ENCODE measurements at places on chromosomes 5 and 9.

DNA sequence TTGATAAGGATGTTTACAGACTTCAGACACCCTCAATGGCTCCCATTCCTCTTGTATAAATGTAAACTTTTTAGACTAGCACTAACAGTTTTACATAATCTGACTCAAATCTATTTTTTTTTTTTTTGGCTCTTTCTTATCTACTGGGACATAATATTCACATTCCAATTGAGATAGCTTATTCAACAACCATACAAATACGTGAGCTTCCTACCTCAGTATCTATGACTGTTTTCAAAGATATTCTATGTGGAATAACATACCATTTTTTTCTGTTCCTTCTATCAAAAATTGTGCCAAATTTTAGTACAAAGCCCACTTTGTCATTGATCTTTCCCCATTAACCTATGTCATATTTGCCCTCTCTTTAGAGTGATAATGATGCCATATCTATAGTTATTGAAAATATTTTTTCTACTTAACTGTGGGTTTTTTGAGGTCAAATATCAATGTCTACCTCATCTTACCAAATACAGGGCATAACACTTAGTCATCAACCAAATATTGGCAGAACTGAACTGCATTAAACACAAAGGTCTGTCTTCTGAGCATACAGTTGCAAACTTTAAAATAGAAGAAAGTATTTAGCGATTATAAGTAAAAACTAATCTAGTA lies 482.6 kb downstream of the PTPRD start:
- DNase-seq: no peak

GRCh38 chr9:74056023-74056422 lies 441.1 kb upstream of the RORB start:
- no peak for DNase-seq

DNA sequence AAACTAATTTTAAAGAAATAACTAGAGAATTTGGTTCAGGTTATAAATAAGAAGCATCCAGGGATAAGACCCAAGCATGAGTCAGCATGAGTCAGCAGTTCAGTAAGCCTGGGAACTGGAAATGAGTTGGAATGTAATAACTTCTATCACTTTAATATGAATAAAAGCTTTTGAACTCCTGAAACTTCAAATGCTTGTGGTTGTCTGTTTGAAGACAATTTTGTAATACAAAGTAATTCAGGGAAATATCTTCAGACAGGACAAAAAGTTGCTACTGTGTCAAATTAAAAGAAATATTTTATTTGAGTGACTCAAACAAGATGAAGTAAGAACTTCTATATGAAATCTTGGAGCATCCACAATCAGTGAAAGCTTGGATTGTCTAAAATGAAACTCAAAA lies 331.2 kb upstream of the DAB2 start:
- peak; percentile 98 for DNase-seq

DNA sequence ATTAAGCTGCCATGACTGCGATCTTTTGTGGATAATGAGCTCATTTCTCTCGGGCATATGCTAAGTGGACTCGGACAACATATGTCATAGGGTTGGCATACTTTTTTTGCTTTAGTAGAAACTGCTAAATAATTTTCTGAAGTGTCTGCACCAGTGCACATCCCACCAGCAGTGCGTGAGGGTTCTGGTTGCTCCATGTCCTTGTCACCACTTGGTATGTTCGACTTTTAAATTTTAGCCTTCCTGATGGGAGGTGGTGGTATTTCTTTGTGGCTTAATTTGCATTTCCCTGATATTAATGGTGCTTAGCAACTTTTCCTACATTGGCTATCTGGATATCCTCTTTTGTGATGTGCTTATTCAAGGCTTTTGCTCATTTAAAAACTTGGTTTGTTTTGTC lies 57.8 kb upstream of the NRARP start:
- no peak for DNase-seq

DNA sequence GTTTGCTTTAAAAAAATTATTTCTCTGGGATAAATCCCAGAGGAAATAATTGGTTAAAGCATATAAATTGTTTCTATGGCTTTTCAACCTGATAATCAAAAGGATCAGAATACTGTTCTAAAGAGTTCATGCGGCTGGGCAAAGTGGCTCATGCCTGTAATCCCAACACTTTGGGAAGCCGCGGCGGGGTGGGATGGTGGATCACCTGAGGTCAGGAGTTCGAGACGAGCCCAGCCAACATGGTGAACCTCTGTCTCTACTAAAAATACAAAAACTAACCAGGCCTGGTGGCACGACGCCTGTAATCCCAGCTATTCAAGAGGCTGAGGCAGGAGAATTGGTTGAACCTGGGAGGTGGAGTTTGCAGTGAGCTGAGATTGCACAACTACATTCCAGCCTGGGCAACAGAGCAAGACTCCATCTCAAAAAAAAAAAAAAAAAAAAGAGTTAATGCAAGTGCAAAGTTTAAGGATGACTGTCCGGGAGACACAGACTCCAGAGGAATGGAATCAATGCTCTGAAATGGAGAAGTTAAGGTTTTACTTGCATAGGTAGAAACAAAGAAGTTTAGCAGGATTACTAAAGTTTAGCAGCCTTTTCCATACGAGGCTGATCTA lies 16.6 kb upstream of the GRHPR start:
- no peak for DNase-seq

- no peak for DNase-seq
Measured at GRCh38 chr9:123550797-123551196, 194.8 kb downstream of the CRB2 start.

- no peak for DNase-seq
Measured at GRCh38 chr5:79168031-79168430, 56.4 kb downstream of the BHMT start.

DNA sequence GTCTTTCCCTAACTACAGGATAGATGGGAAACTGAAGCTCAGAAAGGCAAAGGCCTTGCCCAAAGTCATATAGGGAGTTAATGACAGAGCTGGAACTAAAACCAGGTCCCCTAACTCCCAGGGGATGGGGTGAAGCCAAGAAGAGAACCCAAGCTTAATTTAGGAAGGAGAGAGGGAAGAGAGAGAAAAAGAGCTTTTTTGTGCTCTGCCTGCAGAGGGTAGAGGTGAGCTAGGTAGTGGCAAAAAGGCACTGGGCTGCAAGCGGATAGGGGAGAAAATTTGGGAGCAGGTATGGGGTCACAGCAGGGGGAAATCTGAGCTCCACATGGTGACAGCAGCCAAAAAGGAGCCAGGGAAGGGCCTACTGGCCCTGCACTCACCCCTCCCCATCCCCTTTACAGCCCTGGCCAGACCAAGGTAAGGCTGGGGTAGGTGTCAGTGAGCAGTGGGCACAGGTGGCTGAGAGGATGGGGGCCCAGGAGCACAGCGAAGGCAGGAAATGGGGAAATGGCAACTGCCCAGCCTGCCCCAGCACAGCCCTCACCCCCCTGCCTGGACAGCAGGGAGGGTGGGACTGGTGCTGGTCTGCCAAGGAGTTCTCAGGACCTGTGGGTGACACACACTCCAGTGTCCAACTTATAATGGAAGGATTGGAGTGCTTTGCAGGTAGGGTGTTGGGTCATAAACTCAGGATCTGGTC lies 3.3 kb downstream of the ENHO start:
- DNase-seq: no peak

DNA sequence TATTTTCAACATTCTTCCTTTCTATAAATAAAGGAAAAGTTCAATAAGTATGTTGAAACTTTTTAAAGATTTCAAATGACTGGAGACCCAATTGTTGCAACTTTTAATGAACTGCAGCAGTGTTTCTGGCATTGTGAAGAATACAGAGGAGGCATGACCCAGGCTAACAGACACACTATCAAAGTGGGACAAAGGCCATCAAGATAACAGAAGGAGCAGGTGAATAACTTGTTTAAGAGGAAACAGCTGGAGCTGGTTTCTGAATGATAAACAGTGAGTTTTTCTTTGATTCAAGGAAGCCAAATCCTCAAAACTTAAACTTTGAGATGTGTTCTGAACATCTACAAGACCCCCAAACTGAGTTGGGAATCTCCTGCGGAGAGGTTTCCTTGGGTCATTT lies 734.6 kb downstream of the TLR4 start:
- DNase-seq: no peak

DNA sequence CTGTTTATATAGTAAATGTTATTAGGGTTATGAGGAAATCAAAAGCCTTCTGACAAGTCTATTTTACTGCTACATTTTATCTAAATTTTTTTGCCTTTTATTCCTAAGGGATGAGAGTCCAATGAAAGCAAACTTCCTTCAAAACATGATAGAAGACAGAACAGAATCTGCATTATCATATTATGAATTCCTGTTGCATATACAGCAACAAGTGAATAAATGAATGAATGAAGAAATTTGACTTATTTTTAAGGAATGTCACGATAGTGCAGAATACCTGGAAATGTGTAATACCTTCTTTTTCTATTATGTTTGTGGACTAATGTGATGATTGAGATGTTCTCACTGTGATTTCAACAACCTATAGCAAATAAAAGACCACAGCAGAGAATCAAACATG lies 13.5 kb upstream of the CAMLG start:
- DNase-seq: no peak

DNA sequence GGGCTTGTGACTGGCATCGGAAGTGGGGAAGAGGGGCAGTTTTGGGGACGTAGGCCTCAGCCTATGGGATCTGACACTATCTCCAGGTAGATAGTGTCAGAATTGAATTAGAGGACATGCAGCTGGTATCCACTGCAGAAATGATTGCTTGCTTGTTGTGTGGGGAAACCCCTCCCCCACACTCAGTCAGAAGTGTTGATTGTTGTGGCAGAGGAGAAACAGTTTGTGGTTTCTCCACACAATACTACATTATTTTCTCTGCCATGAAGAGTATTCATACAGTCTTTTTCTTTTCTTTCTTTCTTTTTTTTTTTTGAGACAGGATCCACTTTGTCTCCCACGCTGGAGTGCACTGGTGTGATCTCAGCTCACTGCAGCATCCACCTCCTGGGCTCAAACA lies 113.9 kb downstream of the ARRDC3 start:
- DNase-seq: no peak

GRCh38 chr5:133698646-133699526 lies 86.5 kb upstream of the FSTL4 start:
- no peak for DNase-seq

DNA sequence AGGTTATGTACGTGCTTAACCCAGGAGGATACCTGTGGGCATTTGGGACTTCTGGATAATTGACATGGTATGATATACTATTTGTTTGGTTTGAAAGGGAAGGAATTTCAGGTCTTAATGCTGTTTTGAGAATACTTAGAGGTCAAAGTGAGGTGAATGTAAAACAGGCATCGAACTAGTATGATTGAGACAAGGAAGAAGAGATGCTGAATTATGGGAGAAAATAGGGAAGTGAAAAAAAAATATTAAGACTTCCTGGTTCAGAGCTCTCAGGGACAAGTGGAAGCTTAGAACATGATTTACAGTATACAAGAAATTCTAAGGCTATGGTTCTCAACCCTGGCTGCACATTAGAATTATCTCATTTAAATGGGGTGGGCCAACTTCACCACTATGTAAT lies 115.3 kb downstream of the CD180 start:
- DNase-seq: no peak

GRCh38 chr5:100186181-100186580 lies 349.0 kb upstream of the FAM174A start:
- DNase-seq: no peak

- no peak for DNase-seq
Measured at GRCh38 chr5:54702470-54702869, 184.9 kb downstream of the SNX18 start.

DNA sequence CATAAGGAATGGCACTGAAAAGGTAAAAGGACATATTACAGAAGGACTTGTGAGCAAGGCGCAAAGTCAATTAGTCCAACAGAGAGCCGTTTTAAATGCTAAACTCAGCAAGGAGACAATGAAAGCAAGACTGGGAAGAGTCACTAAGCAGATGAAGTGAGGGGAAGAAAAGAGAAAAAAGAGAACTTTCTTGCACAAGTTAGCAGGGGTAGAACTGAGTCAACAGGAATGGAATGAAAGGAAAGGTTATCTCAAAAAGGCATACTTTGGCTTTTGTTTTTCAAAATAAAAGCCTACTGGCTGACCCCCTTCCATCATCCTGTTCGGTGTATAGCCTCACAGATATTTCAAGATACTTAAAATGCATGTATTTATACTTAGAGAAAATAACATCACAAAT lies 75.0 kb downstream of the NR6A1 start:
- peak; percentile 65 for DNase-seq

GRCh38 chr9:14296495-14297113 lies 17.3 kb downstream of the NFIB start:
- DNase-seq: no peak

DNA sequence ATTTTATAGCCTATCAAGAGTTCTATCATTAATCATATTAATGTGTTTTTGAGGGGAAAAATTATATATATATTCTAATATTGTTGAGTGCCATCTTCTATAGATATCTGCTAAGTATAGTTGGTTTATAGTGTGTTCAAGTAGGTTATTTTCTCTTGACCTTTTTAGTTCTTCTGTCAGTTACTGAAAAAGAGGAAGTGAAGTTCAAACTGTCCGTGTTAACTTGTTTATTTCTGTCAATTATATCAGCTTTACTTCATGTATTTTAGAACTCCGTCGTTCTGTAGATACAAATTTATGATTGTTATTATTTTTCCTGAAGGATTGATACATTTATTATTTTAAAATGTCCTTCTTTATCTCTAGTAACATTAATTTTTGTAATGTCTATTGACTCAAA lies 1209.1 kb downstream of the CDH12 start:
- no peak for DNase-seq

DNA sequence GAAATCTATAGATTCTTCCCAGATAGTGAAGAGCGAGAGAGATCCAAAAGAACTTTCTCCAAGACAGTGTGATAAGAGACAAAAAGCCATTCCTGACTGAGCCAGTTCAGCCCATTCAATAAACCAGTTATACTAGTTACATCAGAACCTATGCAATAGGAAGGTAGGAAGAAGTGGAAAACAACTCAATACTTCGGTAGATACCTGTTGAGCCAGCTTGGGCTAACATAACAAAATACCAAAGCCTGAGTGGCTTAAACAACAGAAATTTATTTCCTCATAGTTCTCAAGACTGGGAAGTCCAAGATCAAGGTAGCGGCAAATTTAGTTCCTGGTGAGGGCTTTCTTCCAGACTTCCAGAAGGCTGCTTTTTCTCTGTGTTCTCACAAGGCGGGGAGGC lies 214.5 kb upstream of the GRAMD2B start:
- no peak for DNase-seq

GRCh38 chr9:7982907-7983306 lies 183.3 kb upstream of the DMAC1 start:
- DNase-seq: no peak

DNA sequence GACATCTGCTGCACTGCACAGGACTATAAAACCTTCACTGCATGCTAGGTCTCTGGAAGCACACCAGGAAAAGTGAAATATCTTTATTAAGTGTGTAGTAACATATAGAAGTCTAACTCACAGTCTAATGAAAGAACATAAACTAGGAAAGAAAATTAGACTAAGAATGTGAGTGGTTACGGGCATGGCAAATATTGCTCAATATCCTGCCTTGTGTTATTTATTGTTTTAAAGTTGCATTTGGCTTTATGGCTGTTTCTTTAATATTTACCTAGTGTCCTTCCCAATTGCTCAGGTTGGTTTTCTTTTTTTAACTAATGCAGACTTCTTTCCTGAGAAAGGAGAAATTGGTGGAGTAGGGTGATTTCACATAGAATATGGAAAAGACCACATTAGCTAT lies 342.4 kb downstream of the KIAA0825 start:
- DNase-seq: no peak

GRCh38 chr5:171258737-171259415 lies 50.2 kb upstream of the TLX3 start:
- DNase-seq: peak; percentile 48

- no peak for DNase-seq
Measured at GRCh38 chr5:135476615-135477581, 24.7 kb upstream of the TIFAB start.

Measured in fibroblast of skin of scalp (primary cell).